ENCODE measurements at places on chromosomes 5 and 9.

- DNase-seq, result no peak
Observed at GRCh38 chr9:115118879-115119218, 892 bp upstream of the TNC start.

- DNase-seq, result no peak
Observed at GRCh38 chr5:141867651-141868050, 10.6 kb downstream of the PCDH1 start.

DNA sequence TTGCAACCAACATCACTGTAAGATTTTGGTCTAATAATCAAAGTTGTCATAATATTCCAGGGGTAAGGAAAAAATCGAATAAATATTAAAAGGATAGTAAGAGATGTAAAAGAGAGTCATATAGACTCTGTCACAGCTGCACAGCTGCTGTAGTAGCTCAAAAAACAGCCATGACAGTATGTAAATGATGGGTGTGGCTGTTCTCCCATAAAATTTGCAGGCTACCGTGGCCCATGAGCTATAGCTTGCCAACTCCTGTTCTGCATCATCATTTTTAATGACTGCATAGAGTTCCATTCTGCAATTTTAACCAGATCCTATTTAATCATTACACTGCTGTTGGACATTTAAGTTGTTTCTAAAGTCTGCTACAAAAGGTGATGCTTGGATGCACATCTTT lies 450.5 kb upstream of the MPDZ start:
- DNase-seq, result no peak

DNA sequence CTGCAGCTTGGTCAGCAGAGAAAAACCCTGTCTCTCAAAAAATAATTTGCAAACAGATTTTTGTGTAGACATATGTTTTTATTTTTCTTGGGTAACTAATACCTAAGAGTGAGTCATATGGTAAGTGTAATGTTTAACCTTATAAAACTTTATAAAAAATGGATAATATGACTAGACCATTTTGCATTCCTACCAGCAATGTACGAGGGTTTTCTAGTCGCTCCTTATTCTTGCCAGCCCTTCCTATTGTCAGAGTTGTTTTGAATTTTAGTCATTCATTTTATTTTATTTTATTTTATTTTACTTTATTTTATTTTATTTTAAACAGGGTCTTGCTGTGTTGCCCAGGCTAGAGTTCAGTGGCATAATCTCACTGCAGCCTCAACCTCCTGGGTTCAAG lies 37.8 kb downstream of the RABGAP1 start:
- DNase-seq, result no peak

- DNase-seq, result no peak
Observed at GRCh38 chr5:159031915-159032314, 67.8 kb downstream of the EBF1 start.
